ELR (cell line): ENCODE measurements at places on chromosomes 2 and 18.

DNA sequence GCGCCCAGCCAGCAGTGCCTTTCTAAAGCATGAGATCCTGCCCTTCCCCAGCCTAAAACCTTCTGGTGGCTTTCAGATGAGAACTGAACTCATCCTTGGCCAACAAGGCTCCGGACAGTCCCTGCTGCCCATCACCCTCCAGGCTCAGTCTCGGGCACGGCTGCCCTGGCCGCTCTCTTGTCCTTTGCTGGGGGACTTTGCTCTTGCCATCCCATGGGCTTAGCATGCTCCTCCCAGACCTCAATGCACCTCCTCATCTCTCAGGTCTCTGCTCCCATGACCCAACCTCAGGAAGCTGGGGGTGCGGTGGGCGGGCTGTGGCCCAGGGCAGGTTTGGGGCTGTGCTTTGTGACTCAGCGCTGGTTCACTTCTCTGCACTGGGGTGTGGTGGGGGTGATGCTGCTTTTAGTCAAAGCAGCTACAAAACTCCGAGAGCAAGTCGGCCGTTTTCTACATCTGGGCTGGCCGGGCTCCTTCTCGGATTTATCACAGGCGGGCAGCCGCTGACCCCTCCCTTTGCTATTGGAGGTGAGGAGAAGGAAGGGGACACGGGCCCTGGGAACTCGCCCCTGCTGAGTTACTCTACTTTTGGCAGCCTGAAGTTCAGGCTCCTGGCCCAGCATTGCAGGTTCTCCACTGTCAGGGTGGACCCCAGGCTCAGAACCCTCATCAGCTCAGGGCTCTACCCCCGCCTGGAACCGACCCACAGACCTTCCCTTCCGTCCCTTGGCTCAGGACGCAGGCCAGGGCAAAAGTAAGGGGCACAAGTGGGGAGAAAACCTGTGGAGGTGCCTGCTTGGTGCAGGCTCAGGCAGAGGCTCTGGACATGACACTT, 90.6 kb upstream of the TAF1B start:
- DNase-seq: peak; percentile 95

- DNase-seq: no peak
These were observed 213.8 kb downstream of the BCL2 start for GRCh38 chr18:63105636-63106316.

DNA sequence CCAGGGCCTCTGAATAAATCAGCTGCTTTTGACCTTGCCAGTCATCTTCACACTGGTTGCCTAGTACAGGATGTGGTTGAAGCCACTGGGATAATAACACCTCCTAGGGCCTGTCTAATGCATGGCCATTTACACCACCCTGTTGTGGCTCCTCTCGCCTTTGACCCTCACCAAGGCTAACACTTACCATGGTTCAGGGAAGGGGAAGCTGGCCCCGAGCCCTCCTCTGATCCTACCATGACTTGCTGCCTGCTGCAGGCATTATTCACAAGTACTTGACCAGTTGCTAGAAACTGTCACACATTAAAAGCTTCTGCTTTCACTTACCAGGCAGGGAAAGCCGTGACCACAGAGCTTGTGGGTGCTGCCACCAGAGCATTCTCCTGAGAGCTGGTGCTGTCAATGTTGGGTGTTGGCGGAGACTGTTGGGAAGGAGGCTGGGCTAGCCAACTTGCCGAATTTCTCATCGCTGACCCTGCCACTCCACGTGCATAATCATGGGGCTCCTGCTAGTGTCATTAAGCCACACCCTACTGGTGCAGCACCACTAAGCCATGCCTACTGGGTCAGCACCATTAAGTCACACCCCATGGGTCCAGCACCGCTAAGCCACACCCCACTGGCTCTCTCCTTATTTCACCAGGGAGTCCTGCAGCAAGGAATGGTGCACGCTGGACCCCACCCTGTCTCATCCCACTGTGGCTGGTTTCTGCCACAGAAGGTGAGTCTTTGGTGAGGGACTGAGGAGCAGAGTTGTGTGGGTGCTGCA, 47.0 kb upstream of the TTC39C start:
- DNase-seq: no peak

DNA sequence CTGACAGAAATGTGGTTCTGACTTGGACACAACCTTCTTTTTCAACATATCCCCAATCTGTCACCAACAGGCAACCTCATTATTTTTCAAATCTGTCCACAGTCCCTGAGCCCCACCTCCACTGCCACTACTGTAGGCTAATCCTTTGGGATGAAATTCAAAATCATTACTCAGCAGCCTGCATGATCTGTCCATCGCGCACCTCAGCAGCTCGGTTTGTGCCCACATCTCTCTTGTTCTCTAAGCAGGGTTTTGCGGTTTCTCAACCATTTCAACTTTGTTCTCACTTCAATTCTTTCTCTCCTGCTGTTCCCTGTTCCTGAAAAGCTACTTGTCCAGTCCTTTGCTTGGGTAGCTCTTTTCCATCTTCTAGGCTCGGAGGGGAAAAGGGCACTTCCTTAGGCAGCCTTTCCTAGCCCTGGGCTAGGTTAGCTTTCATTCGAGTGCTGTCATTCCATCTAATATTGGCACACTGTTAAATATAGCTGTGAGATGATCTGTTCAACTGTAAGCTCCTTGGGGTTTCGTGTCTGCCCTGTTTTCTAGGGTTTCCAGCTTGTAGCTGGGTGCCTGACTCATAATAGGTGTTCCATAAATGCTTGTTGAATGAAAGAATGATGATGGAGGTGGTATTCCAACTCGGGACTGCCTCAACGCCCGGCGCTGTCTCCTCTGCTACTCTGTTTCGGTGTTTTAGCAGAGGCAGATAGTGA, 653 bp upstream of the ANKAR start:
- DNase-seq: peak; percentile 33

DNA sequence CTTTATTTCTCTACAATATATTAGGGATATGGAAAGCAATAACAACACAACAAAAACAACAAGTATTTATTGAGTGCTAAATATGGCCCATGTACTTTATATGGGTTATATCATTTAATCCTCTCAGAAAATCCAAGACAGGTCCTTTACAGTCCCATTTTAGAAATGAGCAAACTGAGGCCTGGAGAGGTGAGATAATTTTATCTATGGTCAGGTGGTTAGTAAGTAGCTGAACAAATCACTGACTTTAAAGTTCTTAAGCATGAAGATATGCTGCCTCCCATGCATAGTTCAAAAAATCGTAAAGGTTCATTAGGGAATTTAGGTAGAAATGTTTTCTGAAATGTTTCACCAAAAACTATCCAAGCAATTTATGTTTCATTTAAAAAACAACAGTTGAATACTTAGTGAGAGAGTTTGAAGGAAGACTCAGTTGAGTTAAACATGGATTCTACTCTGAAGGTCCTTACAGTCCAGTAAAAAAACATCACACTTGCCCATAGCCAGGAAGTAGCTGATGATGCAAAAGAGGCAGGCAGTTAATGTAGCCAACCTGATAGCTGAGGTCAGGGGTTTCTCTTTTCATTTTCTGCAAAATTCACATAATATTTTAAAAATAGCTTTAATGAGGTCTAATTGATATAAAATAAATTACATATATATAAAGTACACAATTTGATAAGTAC, 7.6 kb upstream of the NFE2L2 start:
- DNase-seq: no peak

DNA sequence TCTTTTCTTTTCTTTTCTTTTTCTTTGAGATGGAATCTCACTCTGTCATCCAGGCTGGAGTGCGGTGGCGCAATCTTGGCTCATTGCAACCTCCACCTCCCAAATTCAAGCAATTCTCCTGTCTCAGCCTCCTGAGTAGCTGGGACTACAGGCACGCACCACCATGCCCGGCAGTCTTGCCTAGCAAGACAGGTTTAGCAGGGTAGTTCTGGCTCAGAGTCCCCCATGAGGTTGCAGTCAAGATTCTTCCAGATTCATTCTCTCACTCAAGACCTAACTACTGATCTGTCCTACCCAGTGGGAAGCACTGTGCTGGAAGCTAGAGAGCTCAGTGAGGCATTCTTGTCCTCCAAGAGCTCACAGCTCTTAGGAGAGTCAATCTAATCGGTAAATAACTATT, 17.6 kb upstream of the ZAP70 start:
- no peak for DNase-seq

GRCh38 chr2:150479075-150479915, 8.2 kb downstream of the RND3 start:
- DNase-seq: peak; percentile 79

GRCh38 chr2:25851740-25852503, 26.4 kb downstream of the ASXL2 start:
- peak; percentile 86 for DNase-seq

DNA sequence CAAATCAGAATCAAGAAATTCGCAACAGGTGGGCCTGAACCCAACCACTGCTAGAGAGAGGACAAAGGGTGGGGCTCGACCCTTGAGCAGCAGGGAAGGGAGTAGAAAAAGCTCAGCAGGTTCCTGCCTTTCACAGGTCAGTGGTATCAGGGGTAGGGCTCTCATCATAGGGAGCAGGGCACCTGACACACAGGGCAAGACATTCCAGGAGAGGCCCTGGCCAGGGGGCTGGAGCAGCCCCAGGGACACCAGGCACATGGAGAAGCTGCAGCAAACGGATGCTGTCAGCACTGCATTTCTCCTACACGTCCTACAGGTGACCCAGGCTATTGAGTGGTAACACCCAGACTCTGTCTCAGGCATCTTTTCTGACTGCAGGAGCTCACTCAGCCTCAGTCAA, 17.2 kb upstream of the MLPH start:
- DNase-seq: no peak

- DNase-seq: no peak
These were observed 97.2 kb downstream of the PLEKHM3 start for GRCh38 chr2:207928079-207928478.

GRCh38 chr2:230225486-230225885, at the start of gene SP140:
Gene SP140, plus strand, starts transcription at chr2:230225736. Its CDS starts 109 bp downstream, at chr2:230225845.
- no peak for DNase-seq

- no peak for DNase-seq
These were observed 85.9 kb upstream of the RFX8 start for GRCh38 chr2:101560780-101561315.

DNA sequence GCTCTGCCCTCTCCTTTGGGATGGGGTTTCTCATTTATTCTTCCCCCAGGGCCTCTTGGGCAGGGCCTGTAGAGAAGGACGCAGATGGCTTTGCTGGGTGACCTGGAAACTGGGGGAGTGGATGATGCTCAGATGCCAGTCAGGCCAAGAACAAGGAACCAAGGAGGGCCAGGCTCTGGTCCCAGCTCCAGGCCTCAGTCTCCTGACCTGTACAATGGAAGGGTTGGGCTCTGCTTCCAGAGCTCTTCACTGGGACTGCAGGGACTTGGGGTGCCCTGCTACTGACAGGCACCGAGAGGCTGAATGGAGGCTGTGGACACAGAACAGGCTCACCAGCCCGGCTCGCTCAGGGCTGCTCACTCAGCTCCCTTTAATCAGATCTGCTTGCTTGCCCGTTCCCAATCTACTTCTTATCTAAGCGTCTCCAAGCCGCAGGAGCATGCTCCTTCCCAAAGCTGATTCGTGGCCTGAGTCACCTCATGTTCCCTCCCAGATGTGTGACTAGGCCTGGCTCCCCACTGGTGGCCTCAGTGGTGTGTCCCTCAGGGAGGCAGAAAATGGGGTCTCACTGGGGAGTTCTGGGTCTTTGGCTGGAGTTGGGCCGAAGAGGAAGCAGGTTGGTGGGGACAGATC, 82.6 kb upstream of the ODC1 start:
- DNase-seq: peak; percentile 25

DNA sequence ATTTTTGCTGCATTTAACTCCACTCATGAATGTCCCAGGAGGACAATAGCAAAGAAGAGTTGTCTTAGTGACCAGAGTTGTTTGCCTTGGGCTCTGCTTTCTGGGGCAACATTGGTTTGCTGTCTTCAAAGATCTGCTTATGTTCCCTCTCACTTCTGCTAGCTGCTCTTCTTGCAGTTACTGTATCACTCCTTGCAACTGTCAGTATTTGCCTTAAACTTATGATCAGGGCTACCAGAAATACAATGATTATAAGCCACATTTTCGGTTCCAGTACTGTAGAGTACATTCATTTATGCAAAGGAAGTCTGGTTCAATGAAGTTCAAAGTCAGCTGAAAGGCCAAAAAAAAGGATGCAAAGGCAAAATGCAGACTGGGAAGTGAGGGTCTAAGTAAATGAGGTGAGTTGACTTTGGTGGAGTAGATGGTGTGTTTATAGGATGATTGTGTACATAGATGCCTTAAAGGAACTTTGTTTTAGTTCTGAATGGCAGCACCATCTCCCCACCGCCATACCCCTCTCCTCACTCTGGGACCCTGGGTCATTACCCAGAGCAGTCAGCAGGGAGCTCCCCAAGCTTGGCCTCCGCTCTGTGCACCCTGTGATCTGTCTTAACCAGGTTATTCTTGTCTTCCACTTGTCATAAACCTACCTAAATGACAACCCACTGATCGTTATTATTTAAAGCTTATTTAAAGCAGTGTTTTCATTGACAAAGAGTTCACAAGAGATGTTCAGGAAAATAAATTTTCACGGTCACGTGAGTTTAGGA, 236.0 kb downstream of the DOK6 start:
- peak; percentile 10 for DNase-seq

DNA sequence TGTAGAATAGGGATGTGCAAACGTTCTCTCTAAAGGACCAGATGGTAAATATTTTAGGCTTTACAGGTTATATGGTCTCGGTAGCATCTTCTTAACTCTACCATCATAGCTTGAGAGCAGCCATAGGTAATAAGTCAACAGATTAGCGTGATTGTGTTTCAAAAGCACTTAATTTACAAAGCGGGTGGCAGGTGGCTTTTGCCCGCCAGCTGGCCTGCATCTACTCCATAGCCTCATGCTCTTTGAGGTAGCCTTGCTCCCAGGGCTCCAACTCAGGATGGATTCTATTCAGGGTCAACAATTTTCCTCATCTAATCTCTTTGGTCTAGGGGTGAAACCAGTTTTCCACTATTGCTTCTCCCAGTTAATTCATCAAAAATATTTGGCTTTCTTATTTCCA, 5.0 kb upstream of the ATP9B start:
- DNase-seq: no peak

DNA sequence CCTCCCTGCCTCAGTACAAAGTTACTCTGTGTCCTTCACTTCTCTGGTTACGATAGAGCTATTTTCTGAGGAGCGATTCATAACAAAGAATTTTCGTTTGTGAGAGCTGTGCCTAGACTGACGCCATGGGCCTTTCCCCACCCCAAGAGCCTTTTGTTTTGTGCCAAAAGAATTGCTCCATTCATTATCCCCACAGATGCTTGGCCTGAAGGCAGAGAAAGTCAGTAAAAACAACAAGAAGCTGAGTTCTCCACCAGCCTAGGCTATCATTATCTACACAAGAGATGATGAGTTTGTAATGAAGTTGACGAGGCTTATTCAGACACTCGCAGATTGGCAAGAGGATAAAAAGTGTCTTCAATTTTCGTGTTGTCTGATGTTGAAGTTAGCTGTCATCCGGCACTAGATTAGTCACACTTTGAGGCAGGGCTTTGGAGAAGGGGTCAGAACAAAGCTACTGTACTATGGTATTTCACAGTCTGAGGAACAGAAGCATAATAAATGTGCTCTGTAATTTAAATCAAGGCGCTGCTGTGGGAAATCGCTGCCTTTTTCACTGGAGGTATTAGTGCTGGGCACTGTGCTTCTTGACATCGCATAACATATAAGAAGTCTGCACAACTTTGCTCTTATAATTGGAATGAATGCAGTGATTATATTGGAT, 278.4 kb upstream of the FIGN start:
- no peak for DNase-seq
